ENCODE measurements at places on chromosomes 3 and 15.

DNA sequence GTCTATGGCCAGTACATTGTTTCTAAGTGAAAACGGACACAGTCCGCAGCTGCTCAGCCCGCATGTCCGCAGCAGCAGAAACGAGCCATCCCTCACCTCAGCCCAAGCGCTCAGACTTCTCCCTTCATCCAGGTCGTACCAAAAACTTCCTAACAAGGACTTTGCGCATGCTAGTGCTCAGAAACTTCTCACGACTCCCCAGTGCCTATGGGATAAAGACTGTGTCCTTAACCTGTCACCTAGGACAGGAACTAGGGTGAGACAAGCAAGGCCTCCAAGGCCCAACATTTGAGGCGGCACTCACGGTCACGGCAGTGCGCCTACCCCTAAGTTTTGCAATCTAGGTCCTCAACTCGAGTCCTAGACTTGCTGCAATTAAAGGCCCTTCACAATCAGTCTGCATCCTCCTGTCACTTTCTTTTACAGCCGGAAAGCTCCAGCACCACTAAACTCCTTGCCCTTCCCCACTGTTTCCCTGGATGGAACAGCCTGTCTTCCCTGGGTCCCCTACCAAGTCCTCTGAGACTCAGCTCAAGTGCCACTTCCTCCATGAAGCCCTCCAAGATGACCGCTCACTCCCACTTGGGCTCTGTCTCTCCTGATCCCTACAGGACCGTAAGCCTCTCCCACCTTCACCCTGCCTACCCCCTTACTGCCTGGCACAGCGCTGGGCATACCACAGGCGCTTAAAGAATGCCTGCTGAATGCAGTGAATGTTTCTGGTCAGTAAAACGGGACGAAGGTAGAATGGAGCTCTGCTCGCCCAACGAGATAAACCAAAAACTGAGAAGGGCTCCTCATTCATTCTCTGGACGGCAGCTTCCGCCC is 1.2 kb downstream of the CLN6 start:
- no peak for DNase-seq

- DNase-seq: no peak
These were observed 355.5 kb upstream of the ROPN1 start for GRCh38 chr3:124347418-124347817.

DNA sequence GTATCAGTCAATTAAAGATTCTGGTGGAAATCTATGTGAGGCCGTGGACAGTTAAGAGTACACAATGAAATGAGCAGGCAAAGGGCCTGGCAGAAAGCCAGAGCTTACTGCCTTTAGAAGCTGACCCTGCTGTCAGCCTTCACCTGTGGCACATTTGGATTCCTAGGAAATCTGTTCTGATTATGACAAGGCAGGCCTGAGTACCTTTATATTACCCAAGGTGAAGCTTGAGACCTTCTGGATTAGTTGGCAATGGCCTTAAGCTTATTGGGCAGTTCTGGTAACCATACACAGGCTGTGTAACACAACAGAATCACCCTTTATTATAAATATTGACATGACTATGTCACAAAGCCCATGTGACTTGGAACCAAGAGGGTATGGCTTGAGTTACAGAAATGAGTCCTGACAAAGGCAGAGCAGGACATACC is 43.2 kb downstream of the NBEAL2 start:
- DNase-seq: no peak

DNA sequence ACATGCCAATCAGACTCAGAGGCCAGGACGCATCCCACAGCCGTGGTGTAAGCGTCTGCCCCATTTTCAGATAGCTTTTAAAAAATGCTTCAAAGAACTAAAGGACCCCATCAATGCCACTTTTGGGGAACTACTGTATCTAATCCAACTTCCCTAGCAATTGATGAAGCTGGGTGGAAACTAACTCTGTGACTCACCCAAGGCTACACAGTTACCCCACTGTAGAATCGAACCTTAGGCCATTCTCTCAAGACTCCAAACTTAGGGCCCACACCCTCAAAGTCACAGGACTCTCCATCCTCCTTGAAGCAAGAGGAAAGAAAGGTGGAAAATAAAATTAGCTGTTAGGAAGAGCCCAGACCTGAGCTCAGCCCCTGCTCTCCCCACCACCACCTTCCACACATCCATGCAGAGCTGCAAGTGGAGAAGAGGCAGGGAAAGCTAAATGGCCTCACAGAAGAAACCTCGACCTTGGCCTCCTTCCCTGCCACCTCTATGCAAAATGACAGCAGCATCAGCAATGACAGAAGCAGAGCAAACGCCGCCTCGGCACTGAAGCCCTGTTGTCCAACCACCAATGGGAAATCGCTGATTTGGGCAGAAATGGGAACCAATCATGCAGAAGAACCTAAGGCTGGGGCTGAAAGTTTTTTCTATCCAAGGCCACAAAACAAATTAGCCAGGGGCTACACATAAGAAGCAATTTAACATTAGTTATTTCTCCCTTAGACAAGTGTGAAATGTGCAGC is 22.2 kb downstream of the ANP32A start:
- no peak for DNase-seq

- DNase-seq: no peak
These were observed 77.4 kb downstream of the SNRK start for GRCh38 chr3:43363621-43364266.

- DNase-seq: no peak
These were observed 71.2 kb downstream of the ARPP21 start for GRCh38 chr3:35710554-35710953.

All from stimulated activated CD8-positive, alpha-beta memory T cell treated with anti-CD3 and anti-CD28 coated beads, Interleukin-2, amount 100 ng/mL, for 1 hour (primary cell).